ENCODE measurements at places on chromosomes 3 and 15.

DNA sequence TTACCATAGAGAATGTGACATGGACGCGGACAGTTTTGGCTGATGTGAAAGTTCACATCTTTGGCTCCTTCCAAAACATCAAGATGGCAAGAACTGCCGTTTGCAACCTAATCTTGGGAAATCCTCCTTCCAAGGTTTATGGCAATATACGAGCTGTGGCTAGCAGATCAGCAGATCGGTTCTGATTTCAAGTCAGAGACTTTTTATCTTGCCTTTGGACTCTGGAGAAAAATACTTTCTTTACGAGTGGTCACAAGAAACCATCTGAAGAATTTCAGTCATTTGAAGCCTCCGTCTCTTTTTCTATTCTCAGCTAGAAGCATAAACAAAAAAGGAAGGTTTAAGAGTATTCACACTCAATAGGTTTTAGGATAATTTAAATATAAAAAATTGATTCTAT is 153.5 kb upstream of the MEIS2 start:
- DNase-seq: peak; percentile 36

DNA sequence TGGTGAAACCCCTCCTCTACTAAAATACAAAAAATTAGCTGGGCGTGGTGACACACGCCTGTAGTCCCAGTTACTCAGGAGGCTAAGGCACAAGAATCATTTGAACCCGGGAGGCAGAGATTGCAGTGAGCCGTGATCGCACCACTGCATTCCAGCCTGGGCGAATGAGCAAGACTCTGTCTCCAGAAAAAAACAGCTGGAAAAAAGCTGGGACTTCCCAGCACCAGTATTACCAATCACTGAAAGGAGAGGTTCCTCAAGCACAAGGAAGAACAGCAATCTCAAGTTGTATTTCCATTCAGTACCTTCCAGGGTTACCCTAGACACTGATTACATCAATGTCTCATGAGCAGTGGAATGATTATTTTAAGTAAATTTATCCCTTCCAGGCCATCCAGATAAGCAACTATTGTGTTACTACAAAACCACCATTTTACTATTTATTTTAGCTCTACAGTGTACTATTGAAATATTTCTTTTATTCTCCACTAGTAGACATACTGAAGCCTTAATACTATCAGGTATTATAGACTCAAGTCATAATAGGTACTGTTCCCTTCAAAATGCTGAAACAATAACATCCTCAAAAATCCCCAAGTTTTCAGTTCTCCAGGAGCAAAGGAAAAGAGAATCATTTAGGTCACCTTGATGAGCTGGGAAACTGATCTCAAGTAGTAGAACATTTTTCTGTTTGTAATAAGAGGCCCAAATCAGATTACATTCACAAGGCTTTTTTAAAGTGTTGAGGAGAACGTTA is 54.8 kb upstream of the VGLL4 start:
- DNase-seq: no peak

DNA sequence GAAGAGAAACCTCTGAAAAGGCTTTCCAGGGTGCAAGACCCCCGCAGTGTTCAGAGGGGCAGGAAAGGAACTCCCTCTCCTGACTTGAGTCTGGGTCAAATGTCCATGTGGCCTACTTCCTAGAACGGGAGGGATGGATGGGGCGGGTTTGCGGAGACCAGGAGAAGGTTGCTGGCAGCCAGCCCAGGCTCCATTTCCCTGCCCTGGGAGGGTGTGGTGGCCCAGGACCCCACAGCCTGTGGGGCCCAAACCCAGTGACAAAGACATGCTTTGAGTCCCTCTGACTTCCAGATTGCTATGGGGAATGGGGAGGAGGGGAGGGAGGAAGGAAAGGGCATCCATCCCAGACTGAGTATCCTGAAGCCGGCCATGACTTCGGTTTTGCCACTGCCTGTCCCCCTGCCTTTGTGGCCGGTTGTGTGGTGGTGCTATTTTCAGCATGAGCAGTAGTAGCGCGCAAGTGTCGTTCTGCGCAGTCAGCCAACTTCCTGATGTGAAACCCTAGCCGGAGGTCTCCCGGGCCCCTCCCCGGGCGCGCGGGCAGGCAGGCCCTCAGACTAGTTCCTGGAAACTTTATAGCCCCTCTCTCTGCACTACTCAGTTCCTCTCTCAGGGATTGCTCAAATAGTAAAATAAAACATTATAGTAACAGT is 24.4 kb downstream of the MAGEF1 start:
- no peak for DNase-seq

GRCh38 chr3:53704363-53704725 is 141.9 kb downstream of the CHDH start:
- DNase-seq: no peak

DNA sequence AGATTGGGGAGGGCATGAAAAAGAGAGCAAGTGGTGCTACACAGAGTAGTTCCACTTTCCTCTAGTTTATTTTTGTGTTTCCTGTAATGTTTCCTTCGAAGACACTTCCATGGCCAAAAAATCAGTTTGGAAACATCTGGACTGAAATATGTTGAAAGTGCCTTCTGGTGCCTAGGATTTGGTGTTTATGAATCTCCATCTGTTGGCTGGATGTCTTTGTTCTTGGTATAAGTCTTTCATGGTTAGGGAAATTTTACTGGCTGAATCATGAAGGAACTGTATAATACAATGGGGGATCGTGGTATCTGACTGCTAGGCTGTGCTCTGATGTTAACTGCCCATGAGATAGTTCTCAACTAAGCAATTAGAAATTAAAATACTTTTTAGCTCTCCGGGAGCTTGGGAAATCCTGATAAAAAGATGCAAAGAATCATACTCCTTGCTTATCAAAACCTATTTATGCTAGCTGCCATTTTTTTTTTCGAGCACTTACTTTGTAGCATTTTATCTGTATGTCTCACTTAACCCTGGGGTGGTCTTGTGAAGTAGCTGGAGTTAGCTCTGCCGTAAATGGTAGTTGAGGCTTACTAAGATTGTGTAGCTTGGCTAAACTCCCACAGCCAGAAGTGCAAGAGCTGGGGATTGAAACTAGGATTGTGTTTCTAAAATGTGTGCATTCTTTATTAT is 21.9 kb downstream of the AKAP13 start:
- DNase-seq: no peak

DNA sequence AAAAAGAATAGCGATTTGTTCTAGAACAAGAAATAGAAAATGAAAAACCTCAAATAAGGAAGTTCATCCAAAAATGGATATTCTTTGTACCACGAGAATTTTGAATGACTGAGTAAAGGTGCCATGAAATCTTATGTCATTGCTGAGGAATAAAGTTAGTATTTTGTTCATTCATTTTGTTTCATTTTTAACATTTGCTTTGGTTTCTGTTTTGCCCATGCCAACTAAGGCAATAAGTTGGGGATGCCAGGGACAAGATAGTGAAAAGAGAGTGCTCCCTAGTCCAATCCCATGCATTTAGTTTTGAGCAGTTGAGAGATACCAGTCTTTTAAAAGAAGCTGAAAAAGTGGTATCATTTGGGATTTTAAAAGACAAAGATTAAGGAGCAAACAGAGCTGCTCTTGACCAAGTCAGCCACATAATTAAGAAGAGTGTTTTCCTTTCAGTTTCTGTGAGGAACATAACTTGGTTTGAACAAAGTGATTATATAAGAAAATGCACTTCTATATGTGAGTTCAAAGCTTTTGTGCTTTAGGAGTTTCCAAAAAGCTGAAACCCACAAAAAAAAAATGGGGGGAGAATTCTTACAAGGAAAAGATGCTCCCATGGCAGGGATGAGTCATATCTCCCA is 201.4 kb downstream of the PLOD2 start:
- DNase-seq: no peak

GRCh38 chr3:154844863-154845262 is 235.3 kb upstream of the MME start:
- no peak for DNase-seq

- no peak for DNase-seq
Observed at GRCh38 chr3:184175506-184175905, 851 bp downstream of the AP2M1 start.

DNA sequence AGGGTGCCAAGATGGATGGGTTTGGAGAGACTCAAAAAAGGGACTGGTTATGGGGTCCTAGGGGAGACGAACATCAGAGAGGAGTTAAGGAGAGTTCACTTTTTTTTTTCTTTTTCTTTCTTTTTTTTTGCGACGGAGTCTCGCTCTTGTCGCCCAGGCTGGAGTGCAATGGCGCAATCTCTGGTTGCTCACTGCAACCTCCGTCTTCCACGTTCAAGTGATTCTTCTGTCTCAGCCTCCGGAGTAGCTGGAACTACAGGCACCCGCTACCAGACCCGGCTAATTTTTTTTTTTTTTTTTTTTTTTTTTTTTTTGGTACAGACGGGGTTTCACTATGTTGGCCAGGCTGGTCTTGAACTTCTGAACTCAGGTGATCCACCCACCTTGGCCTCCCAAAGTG is 1.2 kb downstream of the SPINT1 start:
- no peak for DNase-seq

DNA sequence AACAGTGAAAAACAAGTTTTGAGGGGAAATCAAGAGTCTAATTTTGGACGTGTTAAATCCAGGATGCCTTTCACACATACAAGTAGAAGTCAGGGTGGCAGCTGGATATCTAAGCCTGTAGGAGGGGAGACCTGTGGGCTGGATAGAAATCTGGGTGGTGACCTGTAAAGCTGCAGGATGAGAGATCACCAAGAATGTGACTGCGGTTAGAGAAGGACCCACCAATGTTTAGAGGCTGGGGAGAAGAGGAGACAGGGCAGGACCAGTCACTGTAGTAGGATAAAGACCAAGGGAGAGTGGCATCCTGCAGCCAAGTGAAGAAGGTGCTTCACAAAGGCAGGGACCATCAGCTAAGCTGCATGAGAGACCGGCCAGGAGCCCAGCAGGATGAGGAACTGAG is 36.2 kb downstream of the MRAS start:
- no peak for DNase-seq

- DNase-seq: peak; percentile 13
Observed at GRCh38 chr3:24763393-24763792, 268.7 kb upstream of the THRB start.

DNA sequence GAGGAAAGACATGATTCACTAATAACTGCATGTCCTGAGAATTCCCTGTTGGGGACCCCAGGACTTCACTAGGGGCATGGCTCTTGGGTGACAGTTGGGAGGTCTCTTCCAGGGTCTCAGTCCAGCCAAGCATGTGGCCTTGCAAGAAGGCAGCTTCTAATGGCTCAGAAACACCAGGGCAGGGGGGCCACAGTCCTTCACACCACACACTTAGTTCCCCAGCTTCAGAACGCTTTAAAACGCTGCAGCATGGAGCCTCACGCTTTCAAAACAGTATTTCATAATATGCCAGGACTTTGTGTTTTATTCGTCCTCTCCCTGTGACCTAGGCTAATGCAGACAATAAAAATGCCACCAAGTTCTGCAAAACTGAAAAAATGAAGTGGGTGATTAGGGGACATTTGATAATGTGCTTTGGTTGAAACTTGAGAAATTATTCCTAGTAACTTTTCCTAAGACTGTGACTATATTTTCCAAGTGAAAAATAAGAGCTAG is 48.4 kb upstream of the LIMD1 start:
- no peak for DNase-seq

- DNase-seq: no peak
Observed at GRCh38 chr3:191353022-191353777, 22.9 kb upstream of the UTS2B start.

- DNase-seq: no peak
Observed at GRCh38 chr3:49842843-49843517, 13.4 kb downstream of the TRAIP start.

- no peak for DNase-seq
Observed at GRCh38 chr3:157274644-157275137, 114.7 kb upstream of the CCNL1 start.

DNA sequence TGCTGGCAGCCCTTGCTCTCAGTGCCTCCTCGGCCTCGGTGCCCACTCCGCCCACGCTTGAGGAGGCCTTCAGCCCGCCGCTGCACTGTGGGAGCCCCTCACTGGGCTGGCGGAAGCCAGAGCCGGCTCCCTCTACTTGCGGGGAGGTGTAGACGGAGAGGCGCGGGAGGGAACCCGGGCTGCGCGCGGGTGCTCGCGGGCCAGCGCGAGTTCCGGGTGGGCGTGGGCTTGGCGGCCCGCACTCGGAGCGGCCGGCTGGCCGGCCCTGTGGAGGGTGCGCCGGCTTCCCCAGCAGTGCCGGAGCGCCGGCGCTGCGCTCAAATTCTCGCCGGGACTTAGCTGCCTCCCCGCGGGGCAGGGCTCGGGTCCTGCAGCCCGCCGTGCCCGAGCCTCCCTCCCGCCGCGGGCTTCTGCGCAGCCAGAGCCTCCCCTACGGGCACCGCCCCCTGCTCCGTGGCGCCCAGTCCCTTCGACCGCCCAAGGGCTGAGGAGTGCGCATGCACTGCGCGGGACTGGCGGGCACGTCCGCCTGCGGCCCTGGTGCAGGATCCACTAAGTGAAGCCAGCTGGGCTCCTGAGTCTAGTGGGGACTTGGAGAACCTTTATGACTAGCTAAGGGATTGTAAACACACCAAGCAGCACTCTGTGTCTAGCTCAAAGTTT is 231.5 kb downstream of the EFHB start:
- no peak for DNase-seq

DNA sequence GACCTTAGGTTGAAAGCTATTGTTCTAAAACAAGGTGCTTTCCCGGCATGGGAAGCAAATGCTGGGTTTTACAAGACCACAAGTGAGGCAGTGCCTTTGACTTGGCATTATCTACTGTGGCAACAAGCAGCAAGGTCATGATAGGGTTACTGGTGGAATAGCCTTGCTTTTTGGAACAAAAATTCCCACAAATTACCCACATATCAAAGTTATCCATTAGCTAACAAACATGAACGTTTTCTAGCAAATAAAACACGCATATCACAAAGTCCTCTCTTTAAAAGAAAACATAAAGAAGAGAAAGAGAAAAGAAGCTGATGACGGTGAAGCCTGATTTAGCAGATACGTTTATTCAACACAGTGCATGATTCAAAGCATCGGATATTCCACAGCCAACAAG is 57.6 kb downstream of the SETMAR start:
- DNase-seq: no peak

DNA sequence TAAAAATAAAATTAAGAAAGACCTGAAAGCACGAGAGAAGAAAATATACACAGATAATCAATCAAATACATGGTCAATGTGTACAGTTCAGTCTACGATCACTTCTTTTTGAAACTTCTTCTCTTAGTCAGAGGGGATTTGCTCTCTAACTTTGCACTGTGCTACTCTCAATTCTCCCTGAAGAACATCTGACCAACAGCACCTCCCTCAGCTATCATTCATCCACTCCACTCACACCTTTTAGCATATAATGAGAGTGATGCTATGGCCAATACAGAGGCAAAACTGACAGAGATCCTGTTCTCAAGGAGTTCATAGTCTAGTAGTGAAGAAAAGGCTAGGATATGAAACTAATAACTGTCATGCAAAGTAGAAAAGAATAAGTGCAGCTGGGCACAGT is 45.9 kb downstream of the P3H2 start:
- DNase-seq: no peak

DNA sequence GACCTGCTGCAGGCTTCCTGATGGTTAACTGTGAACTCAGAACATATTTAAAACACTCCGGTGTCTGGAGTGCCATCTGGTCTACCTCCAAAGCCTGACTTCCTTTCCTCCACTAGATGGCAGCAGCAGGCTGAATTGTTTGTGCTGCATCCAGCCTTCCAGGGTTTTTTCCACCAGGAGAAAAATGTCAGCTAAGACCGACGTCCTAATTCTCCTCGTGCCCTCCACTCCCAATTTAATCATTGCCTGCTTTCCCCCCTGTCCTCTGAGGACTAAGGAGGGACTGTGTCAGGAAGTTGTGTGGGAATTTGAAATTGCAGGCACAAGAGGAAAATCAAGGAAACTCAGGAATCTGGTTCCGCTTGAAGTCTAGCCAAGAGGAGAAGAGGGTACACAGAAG is 165.2 kb upstream of the UMPS start:
- DNase-seq: peak; percentile 23
